ENCODE measurements at places on chromosomes 2 and 18.

GRCh38 chr2:214575030-214575429 is 164.2 kb downstream of the VWC2L start:
- DNase-seq, result no peak

GRCh38 chr2:11762031-11762430 is 15.6 kb downstream of the LPIN1 start:
- no peak for DNase-seq

- DNase-seq, result no peak
These were observed 41.5 kb downstream of the EPAS1 start for GRCh38 chr2:46338674-46339073.

- no peak for DNase-seq
These were observed 1287.3 kb downstream of the CNTNAP5 start for GRCh38 chr2:125312342-125312741.

DNA sequence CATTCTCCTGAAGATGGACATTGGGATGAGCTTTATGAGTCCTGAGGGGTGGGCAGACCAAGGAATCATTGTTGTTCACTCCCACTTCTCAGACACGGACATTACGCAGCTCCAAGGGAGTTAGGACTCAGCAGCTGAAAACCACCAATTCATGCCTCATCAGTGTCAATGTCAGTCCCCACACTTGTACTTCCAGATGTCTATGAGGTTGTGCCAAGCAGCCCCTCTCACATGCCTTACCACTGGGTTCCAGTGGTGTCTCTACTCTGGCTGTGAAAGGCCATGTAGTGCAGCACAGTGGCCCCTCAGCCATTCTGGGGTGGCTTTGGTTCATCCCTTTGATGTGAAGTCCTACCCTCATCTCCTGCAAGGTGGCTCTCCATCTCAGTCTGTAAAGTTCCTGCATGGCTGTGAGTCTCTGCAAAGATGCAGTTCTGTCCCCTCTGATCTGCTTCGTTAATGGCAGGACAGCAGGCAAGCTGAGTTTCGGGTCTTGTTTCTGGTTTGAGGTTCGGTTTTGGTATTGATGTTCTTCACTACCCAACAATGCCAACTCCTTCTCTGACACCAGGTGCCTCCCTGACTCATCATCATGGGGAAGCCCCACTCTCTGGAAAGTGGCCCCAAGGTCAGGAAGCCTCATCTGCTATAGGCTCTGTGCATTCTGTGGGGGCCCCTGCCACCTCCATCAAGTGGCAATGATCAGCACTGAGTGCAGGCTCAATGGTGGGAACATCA is 14.0 kb upstream of the COL6A3 start:
- no peak for DNase-seq

DNA sequence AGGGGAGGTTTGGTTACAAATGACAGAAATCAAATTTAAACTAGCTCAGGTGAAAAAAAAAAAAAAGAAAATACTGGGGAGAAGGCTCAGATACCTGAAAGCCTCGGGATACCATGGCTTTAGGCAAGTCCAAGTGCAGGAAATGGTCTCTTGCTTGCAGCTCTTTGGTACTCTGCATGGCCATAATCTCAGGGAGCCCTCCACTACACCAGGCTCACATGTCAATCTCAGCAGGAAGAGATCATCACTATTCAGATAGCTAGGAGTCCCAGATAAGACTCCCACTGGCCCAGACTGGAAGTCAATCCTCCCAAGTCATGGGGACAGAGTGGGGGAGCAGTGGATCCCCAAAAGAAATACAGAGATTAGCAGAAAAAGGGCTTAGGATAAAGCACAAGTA is 64.8 kb upstream of the RALBP1 start:
- no peak for DNase-seq

DNA sequence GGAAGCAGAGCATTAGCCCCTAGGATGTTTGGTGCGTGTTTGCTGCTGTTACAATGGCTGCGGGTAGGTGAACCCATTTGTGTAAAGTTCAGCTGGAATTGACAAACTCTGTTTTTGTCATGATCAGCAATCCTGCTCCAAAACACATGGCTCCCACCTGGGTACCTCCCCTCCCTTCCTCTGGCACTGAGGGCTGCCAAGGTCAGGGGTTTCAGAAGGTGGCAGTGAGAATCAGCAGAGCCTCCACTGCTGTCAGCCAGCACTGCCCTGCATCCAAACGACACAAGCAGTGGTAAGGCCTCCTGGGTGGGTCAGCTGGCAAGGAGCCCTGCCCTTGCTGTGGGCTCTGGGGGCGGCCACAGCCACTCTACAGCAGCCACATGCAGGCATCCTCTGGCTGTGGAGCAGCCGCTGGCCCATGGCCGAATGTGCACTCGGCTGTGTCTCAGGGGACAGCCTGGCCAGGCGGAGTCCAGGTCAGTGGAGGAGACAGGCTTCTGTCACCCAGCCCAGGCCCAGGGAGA is 32.8 kb upstream of the LDLRAD4 start:
- DNase-seq, result no peak

- DNase-seq, result no peak
These were observed 19.5 kb downstream of the CNOT11 start for GRCh38 chr2:101272045-101272784.

DNA sequence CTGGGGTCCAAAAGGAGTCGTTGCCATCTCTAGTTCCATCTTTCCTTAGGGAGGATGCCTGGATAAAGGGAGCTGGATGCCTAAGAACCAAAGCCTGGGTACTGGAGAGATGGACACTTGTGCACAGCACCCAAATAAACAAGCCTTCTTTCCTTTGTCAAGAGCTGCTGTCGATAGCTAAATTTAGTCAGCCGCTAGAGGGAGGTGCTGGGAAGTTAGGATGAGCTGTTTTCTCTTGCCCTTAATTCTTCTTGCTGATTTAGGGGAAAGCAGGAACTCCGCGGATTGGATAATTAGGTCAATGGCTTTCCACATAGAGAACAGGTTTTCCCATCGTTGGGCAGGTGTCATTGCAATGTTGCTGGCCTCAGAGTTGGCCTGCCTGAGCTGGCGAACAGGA is 30.9 kb upstream of the SERPINB12 start:
- no peak for DNase-seq

- DNase-seq, result no peak
These were observed 11.3 kb downstream of the CYTIP start for GRCh38 chr2:157432475-157433106.

DNA sequence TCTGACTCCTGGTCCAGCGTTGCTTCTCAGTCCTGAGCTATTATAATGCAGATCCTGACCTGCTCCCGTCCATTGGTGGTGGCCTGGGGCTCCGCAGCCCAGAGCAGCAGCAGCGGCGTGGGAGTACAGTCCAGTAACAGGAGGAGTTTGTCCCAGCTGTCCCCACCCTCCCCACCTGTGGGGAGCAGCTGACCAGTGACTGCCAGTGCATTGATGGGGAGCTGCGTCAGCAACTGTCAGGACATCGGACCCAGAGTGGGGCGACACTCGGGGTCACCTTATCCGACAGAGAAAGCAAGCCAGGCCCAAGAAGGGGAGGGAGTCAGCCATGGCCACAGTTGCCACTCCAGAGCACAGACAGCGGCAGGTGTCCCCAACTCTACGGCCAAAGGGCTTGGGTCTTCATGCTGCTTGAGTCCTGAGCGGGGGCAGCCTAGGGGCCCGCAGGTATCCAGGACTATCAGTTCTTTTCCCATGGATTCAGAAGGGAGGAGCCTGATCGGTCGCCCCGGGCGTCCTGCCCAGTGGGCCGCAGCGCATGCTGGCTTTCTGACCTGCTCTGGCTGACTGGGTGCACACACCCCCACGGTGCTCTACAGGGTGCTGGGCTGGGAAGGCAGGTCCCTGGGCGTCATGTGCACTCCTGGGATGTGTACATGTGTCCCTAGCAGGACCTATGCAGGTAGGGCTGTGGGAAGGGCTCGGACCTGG is 29.7 kb downstream of the DNMT3A start:
- DNase-seq, result no peak

- DNase-seq, result no peak
These were observed 323.7 kb downstream of the ARHGAP15 start for GRCh38 chr2:143452817-143453451.

GRCh38 chr18:8231316-8231715 is 377.9 kb upstream of the RAB12 start:
- DNase-seq, result no peak

GRCh38 chr2:225510796-225511195 is 111.3 kb downstream of the NYAP2 start:
- no peak for DNase-seq

Data from T-helper 17 cell (primary cell).